ENCODE measurements at places on chromosomes 2 and 18.

GRCh38 chr2:20917719-20918572 lies 95.0 kb upstream of the LDAH start:
- no peak for DNase-seq

GRCh38 chr2:39732482-39732881 lies 46.6 kb downstream of the THUMPD2 start:
- DNase-seq, result peak; percentile 36

GRCh38 chr2:36371070-36371874 lies 15.7 kb downstream of the CRIM1 start:
- peak; percentile 62 for DNase-seq

GRCh38 chr18:55038162-55038561 lies 78.9 kb upstream of the CCDC68 start:
- peak; percentile 63 for DNase-seq

- DNase-seq, result no peak
Measured at GRCh38 chr2:118834901-118835745, 12.3 kb downstream of the EN1 start.

- no peak for DNase-seq
Measured at GRCh38 chr2:165562233-165562632, 92.7 kb downstream of the CSRNP3 start.

- peak; percentile 28 for DNase-seq
Measured at GRCh38 chr2:85772841-85773491, 19.2 kb downstream of the ATOH8 start.

- DNase-seq, result no peak
Measured at GRCh38 chr2:24152413-24153197, 22.2 kb upstream of the FAM228A start.

DNA sequence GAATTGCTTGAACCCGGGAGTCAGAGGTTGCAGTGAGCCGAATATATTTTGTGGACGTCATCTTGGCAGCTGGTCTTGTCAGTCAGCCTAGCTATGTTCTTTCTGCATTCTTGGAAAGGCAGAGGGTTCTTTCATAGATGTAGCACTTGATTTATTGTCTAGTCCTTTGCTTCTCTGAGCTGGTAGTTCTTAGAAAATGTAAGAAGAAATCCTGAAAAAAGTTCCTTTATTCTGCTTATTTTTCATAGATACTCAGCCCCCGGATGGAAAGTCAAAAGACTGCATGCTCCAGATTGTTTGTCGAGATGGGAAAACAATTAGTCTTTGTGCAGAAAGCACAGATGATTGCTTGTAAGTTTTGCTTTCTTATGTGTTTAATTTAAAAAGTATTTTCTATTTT lies 21.3 kb downstream of the PLEKHB2 start:
- DNase-seq, result peak; percentile 15

GRCh38 chr18:56175330-56176001 lies 462.9 kb downstream of the TXNL1 start:
- no peak for DNase-seq

DNA sequence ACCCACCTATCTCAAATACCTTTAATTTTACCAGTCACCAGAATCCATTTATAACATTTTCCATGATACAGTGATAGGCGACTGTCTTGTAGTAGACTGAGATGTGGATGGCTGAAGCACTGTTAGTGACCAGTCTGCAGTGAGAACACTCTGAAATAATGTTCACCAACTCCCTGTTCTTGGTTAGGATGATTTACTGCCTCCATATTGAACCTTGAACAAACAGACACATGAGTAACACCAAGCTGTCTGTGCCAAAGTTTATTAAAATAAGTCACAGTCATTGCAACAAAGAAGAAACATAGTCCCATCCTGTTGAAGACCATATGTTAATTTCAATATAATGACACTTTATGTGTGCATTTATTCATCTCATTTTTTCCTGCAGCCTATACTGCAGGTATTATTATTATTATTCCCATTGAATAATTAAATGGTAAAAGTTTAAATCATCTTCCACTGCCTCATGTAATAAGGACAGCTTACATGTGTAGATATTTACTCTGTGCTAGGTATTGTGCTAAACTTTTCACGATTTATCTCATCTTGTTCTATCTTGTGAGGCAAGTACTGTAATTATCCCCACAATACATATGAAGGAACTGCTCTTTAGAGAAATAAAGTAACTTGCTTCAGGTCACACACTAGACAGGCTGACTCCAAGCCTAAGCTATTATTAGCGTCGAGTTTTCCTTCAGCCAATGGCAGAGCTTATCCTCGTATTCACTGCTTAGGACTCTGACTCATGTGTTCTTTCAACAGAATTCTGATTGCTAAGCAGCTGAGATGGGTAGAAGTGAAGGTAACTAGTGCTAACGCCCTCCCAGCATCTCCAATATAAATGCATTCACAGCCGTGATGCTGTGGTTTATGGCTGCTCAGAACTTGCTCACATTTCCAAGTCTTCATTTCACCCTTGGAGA lies 62.5 kb downstream of the ONECUT2 start:
- peak; percentile 59 for DNase-seq

- no peak for DNase-seq
Measured at GRCh38 chr2:156472686-156473085, 36.5 kb downstream of the GPD2 start.

GRCh38 chr2:230472621-230473018 lies 56.6 kb downstream of the SP100 start:
- peak; percentile 91 for DNase-seq

GRCh38 chr2:7639476-7639875 lies 722.3 kb downstream of the RNF144A start:
- DNase-seq, result no peak

- DNase-seq, result no peak
Measured at GRCh38 chr2:240886023-240886565, 9.9 kb downstream of the MAB21L4 start.

- no peak for DNase-seq
Measured at GRCh38 chr18:23146861-23147469, 11.7 kb downstream of the CABLES1 start.

DNA sequence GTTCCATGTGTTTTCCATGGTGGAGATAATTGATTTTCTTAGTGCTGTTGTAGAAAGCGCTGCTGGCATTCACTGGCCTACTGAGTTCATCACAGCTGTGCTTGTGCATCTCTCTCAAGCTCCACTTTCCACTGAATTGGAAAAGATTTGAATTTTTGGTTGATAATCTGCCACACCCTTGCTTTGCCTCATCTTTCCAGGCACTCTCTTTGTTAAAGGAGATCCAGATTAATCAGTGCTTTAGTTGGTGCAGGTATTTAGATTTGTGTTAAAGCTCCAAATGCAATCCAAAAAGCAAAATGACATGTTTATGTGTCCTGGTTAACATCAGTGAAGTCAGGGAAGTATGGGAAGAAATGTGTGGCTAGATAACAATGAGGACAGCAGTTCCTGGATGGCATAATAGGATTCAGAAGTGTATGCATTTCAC lies 2.7 kb upstream of the COL3A1 start:
- DNase-seq, result peak; percentile 41

- DNase-seq, result peak; percentile 77
Measured at GRCh38 chr2:200603972-200604371, 18.2 kb downstream of the AOX1 start.

- DNase-seq, result peak; percentile 44
Measured at GRCh38 chr2:8677646-8678592, 3.9 kb upstream of the ID2 start.

GRCh38 chr18:9906481-9906880 lies 7.3 kb upstream of the VAPA start:
- no peak for DNase-seq

GRCh38 chr18:44758861-44759631 lies 78.4 kb downstream of the SETBP1 start:
- no peak for DNase-seq

GRCh38 chr18:59877361-59877760 lies 22.4 kb upstream of the PMAIP1 start:
- DNase-seq, result no peak

DNA sequence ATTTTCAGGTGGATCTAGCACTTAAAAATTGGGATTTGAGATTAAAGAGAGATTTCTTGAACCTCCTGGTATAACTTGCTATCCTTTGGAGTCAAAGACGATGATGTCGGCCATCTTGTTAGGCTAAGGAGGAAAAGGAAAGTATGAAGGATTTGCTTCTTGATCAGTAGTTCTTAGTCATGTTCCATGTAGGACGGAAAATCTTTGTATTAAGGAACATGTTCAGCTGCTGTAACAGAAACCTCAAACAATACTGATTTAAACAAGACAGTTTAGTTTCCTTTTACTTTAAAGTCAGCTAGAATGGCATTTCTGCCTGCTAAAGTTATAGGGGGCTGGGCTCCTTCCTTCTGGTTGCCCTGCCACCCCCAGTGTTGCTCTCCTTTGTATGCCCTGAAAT lies 56.4 kb upstream of the MGAT5 start:
- DNase-seq, result no peak

DNA sequence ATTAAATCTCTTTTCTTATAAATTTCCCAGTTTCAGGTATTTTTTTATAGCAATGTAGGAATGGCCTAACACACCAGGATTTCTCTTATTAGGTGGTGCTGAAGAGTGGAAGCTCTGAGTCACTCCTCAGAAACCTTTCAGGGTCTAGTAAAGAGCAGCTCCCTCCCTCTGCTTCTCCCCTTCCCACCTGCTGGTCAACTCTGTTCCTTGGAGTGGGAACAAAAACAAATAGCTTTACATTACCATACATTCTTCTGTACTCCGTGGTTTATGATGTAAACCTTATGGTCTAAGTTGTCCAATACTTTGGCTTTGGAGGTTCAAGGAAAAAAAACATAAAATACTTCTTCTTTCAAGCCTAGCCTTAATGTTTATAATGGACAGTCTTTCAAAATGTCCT lies 2.7 kb upstream of the IL1R1 start:
- DNase-seq, result no peak

GRCh38 chr2:191740016-191740419 lies 62.1 kb downstream of the NABP1 start:
- peak; percentile 30 for DNase-seq

DNA sequence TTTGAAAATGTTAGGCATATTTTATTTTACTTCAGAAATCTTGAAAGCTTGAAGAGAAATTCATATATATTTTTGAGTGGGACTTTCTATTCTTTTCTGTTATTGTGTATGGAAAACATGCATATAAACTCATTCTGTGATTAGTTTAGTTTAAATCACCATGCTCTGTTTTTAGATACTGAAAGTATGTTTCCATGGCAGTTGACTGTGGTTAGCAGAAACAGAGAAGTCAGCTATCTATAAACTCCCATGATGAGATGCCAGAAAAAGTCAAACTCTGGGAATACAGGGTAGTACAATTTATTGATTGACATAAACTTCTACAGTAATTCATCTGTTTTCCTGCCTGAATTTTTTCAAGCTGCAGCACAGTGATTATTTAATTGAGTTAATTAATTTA lies 905.3 kb upstream of the VRK2 start:
- no peak for DNase-seq

DNA sequence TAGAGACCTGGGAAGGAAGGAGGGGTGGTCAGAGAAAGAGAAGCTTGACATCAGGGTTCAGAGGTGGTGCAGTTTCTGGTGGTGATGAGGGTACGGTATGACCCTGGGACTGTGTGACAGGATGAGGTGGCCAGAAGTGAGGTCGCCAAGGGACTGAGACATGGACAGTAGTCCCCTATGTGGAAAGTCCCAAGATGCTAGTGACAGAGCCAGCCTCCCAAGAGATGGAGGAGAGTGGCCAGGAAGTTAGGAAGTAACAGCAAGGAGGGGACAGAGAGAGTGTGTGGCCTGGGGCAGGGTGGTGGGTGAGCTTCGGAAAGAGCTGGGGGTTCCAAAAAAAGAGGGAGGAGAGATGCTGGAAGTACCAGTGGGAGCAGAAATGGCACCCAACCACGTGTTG lies 66.0 kb downstream of the SMAD7 start:
- no peak for DNase-seq

- no peak for DNase-seq
Measured at GRCh38 chr2:235762832-235763598, 269.2 kb downstream of the AGAP1 start.

DNA sequence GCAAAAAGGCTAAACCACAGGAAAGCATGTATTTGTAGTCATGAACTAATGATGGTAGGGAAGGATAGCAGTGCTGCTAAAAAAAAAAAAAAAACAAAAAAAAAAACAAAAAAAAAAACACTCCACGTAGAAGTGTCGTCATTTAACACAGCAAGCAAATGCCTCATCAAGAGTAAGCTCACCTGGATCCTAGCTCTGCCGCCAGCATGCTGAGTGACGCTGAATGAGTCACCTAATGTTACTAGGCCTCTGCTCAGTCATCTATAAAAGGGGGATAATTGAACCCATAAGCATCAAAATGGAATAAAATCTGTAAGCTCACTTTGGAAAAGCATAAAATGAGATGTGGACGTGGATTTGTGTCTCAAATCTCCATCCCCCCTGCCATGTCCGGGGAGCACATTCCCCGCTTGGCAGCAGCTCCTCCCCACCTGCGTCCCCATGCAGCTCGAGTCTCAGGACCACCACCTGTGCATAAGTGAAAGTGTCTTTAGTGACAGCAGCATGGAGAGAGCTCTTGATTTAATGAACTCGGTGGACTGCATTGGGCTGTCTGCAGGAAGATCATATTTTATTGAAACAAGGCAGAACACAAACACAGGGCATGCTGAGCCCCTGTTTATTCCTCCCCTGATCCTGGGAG lies 427.5 kb downstream of the LRATD1 start:
- no peak for DNase-seq
